Activated CD4-positive, CD25-positive, alpha-beta regulatory T cell treated with anti-CD3 and anti-CD28 coated beads, Interleukin-2, amount 50 U/mL, for 24 hours (primary cell): ENCODE measurements at places on chromosomes 12 and 14.

DNA sequence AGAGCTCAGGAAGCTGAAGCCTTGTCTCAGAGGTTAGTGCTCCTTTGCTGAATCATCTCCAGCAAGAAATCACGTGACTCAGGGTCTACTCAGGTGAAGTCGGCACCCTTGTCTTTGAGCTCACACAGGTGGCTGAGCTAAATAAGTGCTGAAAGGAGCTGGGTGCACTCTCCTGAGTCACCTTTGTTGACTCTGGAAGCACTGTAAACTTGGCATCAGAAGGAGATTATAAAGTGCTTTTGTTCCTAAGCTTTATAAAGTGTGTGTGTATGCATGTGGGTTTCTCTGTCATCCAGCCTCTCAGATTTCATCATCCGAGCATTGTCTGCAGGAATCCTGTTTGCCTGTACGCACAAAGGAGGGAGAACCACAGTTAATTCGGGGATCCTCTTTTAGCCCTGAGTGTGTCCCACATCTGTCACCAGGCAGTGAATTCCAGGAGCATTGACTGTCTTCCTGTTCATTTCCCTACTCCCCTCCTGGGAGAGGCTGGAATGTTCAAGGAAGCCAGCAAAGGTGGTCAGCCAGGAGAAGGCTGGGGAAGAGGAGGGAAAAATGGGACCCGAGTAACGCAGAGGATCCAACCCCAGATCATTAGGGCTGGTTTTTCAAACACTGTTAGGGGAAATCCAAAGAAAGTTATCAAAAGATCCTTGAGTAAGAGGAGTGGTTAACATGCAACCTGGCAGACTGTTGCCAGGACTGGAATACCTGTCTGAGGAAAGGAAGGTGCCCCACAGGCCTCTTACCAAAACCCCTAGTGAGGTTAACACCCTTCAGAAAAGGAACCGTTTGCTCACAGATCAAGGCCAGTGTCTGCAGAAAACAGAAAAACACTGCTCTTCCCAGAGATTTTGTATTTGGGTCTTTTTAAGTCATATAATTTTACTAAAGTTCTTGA is 157.5 kb upstream of the HIF1A start:
- ATAC-seq = peak; percentile 87

DNA sequence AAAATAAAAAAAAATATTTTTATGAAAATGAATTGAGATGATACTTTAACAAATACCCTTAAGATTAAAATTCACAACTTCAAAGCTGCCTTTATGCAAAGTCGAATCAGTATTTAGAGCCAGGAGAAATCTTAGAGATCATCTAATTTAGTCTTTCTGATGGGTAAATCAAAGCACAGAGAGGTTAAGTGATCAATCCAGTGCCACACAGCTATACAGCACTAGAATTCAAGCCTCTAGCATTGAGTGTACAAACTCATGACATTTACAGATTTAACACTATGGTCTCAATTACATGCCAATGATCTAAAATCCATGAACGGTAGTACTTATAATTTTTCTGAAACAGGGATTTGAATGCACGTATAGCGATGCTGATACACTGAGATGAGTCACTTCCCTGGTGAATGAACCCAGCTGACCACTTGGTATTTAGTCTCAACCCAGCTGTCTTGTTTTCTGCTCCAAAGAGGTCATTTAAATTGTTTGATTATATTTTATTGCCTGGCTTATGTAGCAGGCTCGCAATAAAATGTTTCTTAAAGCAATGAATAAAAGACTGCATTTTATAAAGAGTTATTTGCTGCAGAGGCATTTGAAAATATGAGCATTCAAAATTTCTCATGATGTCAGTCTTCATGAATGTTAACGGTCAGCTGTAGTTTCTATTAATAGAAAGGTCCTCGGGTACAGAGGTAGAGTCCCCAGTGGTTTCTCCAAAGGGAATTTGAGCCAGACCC is 152.4 kb upstream of the PRICKLE1 start:
- no peak for ATAC-seq

DNA sequence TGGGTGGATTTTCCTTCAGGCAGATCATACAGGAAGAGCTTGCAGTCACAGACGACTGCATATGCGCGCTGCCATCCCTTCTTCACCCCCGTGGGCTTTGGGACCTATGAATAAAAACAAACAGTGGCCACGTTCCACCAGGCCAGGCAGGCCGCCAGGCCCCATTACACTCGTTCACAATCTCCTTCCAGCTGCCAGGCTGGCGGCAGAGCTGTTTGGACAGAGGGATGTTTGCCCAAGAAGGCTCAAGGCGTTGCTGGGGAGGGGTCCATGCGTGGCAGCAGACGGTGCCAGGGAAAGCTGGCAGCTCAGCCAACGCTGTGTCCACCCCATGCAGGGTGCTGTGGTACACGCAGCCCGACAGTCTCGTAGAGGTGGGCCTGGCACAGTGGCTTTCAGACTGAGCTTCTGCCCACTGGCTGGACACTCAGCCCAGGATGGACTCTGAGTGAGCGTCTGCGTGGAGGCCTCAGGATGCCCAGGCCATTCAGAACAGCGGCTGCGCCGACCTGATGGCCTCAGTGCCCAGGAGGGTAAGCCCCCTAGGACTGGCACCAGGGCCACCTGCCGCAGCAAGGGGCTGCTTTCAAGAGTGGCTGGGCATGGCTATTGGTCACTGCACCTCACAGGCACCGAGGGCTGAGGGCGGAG is 27.5 kb downstream of the AMN start:
- ATAC-seq = no peak

DNA sequence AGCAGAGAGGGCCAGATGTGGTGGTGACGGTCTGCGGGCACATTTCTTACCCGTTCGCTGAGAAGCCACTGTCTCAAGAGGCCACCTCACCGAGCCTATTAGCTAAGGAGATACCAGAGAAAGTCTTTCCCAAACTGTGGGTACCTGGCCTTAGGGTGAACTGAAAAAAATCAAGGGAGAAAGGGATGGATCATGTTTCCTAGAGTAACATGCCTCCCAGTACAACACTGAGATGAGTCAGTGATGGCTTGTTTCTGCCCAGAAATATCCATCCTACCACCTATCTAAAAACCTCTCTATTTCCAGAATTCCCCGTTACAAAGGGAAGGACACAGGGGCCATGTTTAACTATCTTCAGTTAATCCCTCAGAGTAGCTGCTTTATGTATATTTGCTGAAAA is 83.7 kb downstream of the LMNTD1 start:
- no peak for ATAC-seq

DNA sequence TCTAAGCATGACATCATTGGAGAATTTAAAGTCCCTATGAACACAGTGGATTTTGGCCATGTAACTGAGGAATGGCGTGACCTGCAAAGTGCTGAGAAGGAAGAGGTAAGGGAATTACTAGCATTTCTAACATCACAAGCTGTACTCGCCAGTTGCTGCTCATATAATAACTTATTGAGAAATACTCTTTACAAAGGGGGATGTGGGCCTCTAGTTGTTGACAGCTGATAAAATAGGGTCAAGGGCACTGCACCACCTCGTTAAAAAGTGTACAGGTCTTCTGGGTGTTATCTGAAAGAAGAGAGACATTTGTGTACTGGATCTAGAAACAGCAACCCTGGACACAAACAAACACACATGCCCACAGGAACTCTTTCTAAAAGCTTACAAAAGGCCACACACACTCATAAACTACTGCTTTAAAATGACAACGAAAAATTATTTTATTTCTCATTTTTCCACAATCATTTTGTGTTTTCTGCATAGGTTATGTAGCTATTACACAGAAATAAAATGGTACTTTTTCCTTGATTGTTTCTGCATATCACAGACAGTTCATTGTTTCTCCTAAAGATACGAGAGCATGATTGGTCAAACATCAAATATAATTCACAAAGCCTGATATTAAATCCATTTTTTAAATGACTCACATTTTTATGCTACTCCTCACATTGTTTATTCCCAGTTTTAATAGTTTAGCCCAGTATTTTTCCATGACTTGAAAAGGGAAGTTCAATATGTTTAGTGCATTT is 391.1 kb downstream of the PAWR start:
- ATAC-seq = no peak

DNA sequence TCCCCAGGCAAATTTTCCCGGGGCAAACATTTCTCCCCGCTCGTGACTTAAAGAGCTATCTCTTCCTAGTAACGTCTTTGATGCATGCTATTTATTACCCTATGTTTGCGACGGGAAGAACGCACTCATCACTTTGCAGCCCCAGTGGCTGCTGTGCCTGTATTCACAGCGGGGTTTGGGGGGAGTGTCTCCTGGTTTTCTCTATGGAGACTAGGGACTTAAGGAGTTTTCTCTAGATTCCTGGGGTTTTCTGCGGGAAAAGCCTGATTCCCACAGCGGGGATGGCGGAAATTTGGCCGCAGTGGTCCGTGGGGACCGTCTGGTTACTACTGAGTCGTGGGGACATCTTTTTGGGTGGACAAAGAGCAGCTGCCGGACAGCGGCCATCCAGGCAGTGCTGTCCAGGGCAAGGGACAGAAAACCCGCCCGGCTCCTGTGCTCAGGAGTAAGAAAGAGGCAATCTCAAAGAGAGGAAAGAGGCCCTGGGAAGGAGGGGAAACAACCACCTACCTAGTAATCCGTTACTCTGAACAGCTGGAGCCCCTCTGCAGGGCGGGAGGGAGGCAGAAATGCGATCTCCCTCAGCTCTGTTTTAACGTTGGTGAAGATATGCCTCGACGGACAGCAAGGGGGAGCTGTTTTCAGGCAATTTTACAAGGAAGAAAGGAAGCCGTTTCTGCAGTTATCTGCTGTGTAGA is 771 bp upstream of the AVPR1A start:
- ATAC-seq = no peak
